Temporal lobe (tissue), 4 donors: ENCODE measurements at places on chromosomes 4 and X. TPM values are rescaled to one million over a fixed set of nuclear protein-coding genes. Genes with fewer than 3 reads are reported as not detected.

Gene CTAG1A
- total RNA-seq = not detected

Gene WWC2
- total RNA-seq = 12.5 TPM

Gene MEPE
- total RNA-seq = 0.49 TPM

Gene CENPVL2
- total RNA-seq = 1.7 TPM

Gene SGMS2
- total RNA-seq = 2.5 TPM

Gene GAGE12J
- total RNA-seq = not detected

Gene F8
- total RNA-seq = 4.2 TPM

Gene NSG1
- 253 TPM for total RNA-seq

Gene PPP1R2C
- not detected for total RNA-seq

Gene NR3C2
- 5.2 TPM for total RNA-seq

Gene OTC
- under 0.01 TPM for total RNA-seq

Gene COL4A5
- total RNA-seq = 15.2 TPM

Gene SPIN3
- total RNA-seq = 27.5 TPM

Gene GAGE1
- total RNA-seq = not detected

Gene CLIC2
- 3.4 TPM for total RNA-seq

Gene BMPR1B
- 5.9 TPM for total RNA-seq

Gene AREG
- 0.25 TPM for total RNA-seq

Gene NPNT
- total RNA-seq = 47.9 TPM

Gene PNMA6A
- total RNA-seq = 13.5 TPM

Gene MAGEE2
- total RNA-seq = 3.2 TPM

Gene NOX1
- not detected for total RNA-seq

Gene GLRA2
- 86.8 TPM for total RNA-seq

Gene UCP1
- total RNA-seq = 0.25 TPM

Gene DGKK
- 0.49 TPM for total RNA-seq

Gene RNF128
- 0.98 TPM for total RNA-seq
